ENCODE measurements at places on chromosomes 11 and 22.
A peak's percentile ranks its signal among the peaks of the same experiment; 100 is the strongest.

GRCh38 chr11:35009191-35009943 lies 92.9 kb downstream of the PDHX start:
- DNase-seq: peak; percentile 94

GRCh38 chr22:28999919-29000556 lies 61.6 kb downstream of the C22orf31 start:
- DNase-seq: no peak

DNA sequence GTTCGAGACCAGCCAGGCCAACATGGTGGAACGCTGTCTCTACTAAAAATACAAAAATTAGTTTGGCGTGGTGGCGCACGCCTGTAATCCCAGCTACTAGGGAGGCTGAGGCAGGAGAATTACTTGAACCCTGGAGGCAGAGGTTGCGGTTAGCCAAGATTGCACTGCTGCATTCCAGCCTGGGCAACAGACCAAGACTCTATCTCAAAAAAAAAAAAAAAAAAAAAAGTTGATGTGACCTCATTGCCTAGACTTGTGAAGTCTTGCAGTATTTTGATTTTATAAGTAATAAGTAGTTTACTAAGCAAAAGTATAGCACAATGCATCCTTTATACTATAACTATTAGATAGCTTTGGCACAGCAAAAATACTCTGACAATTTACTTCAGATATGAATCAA lies 9.9 kb upstream of the CUL5 start:
- no peak for DNase-seq

DNA sequence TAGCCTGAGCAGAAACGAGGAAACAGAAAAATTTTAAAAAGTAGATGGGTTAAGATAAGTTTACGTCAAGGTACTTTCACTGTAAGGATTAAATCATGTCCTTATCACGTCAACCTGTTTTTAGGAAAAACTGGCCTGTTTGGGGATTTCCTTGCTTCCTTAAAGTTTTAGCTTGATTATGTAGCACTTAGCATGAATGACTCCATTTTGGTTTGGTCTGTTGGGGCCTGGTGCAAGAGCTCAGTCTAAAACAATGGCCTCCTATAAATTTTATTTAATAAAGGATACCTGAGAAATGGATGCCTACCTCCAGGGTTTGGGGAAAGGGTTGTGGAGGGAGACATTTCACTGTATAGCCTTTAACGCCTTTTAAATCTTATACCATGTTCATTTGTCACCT lies 33.2 kb upstream of the CSTF3 start:
- no peak for DNase-seq

DNA sequence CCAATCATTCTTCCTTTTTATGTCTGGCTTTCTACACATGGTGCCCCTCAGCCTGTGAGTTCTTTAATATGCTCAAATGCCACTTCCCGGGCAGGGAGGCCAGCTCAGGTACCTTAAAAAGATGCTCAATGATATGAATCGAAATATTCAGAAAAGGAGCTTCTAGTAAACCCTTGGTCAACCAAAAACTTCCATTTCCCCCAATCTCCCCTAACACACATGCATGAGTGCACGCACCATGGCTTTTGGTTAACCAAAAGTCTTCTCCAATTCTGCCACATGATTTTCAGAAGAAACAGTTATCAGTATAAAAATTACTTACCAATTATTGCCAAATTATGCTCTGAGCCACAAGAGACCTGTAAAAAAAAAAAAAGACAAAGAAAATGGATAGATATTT lies 135.0 kb downstream of the SERGEF start:
- DNase-seq: no peak

All from HT-29 (cell line).